ENCODE measurements at places on chromosomes 12 and 14.

- DNase-seq, result no peak
These were observed 7.0 kb downstream of the APOLD1 start for GRCh38 chr12:12792421-12792820.

- no peak for DNase-seq
These were observed at the start of gene GRIN2B for GRCh38 chr12:13981296-13981962. TSS of gene GRIN2B (minus strand) at chr12:13981602. CDS start at chr12:13866208, 115,394 bp downstream.

GRCh38 chr12:33182485-33182884 lies 257.1 kb downstream of the SYT10 start:
- no peak for DNase-seq

DNA sequence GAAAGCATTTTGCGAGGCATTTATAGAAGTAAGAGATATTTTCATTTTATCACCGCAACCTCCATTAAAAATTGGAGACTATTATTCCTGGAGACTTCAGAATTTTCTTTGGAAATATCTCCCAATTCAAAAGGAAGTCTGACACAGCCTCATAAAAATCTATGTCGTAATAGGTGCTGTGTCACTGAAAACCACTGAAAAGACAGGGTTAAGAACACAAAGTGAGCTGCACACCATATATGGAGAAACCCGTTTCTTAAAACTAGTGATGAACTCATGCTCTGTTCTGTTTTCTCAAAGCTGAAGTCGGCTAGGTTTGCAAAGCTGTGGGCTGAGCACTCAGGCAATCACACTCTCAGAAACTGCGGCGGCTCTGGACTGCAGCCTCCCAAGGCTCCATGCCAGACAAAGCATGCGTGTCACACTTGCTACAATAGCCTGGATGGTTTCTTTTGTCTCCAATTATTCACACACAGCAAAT lies at the start of gene GLIPR1:
GLIPR1 (plus strand) TSS at position 287 of the 481 bp plus-strand sequence; CDS start at position 413, 126 bp downstream.
- no peak for DNase-seq

DNA sequence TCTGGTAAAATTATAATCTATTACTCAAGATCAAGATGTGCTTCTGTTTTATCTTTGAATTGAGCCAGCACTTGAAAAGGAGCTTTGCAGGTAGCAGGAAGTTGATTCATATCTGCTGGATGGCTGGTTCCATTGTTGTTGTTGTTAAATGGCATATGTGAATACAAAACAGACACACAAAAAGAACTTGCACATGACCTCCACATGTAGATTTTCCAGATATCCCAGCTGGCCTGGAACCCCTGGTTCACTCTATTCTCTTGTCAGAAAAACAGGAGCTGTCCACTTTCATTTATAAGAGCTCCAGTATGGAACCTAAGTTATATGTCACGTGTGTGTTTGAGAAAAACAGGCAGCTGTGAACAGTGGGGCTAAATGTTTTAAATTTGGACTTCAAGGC lies 273.9 kb downstream of the TMEM132D start:
- no peak for DNase-seq

DNA sequence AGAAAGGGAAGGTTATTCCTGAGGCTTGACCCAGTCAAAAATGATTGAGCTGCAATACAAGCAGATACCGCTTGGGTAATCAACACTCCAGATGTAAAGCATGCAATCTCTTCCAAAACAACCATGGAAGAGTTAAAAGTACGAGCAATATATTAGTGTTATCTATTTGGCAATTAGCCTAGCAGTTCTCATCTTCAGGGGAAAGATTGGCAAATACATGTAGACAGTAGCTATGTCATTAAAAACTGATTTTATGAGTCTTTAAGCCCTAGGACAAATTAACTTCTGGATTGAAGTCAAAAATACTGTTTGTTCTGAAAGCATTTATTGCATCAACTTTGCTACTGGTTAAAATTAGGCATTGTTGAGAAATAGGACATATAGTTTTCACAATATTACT lies 9.3 kb upstream of the GYS2 start:
- DNase-seq, result no peak

GRCh38 chr12:41528874-41529273 lies 340.8 kb downstream of the PDZRN4 start:
- DNase-seq, result no peak

GRCh38 chr12:109697877-109698468 lies 15.7 kb upstream of the FAM222A start:
- no peak for DNase-seq

DNA sequence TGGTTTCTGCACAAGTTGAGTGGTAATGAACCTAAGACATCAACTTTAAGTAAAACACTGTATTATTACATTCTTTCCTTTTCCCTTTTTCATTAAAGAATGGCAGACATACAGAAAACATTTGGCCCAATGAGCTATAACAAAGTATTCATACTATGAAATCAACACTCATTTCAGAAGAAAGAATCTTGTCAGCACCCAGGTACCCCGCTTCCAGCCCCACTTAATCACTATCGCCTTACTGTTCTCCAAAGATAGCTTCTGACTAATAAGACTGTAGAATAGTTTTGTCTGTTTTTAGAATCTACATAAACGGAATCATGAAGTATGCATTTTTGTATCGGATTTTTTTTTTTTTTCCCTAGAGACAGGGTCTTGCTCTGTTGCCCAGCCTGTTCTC lies 9.5 kb downstream of the CNTN1 start:
- DNase-seq, result no peak

- DNase-seq, result no peak
These were observed 7.5 kb downstream of the SLC25A29 start for GRCh38 chr14:100298551-100299237.

- DNase-seq, result no peak
These were observed 9.7 kb downstream of the RHOF start for GRCh38 chr12:121783766-121784165.

DNA sequence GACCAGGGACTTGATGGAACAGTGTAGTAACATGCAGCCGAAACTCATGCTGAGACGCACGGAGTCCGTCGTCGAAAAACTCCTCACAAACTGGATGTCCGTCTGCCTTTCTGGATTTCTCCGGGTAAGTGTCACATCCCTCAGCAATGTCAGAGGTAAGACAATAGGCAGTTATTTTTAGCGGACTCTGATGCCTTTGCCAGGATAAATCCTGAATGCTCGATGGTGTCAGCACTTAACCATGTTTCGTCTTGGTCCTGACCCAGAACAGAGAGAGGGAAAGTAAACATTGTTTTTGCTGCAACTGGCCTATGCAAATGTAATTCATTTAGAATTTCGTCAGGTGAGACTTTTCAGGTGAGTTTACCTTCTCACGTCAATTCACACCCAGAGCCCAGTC lies 112.3 kb downstream of the PLXNC1 start:
- no peak for DNase-seq

- no peak for DNase-seq
These were observed 10.5 kb downstream of the SNX6 start for GRCh38 chr14:34619471-34619870.

- DNase-seq, result no peak
These were observed 569.6 kb downstream of the AACS start for GRCh38 chr12:125634813-125635212.

- DNase-seq, result no peak
These were observed 222.2 kb downstream of the SEC23A start for GRCh38 chr14:38880643-38881524.

DNA sequence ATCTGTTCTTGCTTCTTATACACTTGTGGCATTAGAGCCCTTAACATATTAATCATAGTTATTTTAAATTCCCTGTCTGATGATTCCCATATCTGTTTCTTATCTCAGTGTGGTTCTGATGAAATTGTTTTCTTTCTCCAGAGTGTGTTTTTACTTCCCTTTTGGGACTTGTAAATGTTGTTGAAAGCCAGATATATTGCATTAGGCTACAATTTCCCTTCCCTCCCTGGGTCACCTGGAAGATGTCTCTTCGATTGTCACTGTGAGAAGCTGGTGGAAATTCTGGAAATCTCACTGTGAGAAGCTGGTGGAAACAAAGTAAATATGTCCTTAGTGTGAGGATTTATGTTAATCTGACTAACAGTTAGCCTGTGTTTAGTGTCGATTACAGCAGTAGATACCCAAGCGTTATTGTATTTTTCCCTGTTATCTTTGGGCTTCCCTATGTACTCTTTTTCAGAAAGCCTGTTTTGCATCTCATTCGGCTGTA lies 717.3 kb downstream of the TRHDE start:
- DNase-seq, result no peak

GRCh38 chr14:104844306-104845032 lies 20.6 kb upstream of the CEP170B start:
- DNase-seq, result no peak
